ENCODE measurements at places on chromosomes 2 and 18.

- DNase-seq, result no peak
These were observed 57.7 kb upstream of the LRP1B start for GRCh38 chr2:142188562-142188961.

DNA sequence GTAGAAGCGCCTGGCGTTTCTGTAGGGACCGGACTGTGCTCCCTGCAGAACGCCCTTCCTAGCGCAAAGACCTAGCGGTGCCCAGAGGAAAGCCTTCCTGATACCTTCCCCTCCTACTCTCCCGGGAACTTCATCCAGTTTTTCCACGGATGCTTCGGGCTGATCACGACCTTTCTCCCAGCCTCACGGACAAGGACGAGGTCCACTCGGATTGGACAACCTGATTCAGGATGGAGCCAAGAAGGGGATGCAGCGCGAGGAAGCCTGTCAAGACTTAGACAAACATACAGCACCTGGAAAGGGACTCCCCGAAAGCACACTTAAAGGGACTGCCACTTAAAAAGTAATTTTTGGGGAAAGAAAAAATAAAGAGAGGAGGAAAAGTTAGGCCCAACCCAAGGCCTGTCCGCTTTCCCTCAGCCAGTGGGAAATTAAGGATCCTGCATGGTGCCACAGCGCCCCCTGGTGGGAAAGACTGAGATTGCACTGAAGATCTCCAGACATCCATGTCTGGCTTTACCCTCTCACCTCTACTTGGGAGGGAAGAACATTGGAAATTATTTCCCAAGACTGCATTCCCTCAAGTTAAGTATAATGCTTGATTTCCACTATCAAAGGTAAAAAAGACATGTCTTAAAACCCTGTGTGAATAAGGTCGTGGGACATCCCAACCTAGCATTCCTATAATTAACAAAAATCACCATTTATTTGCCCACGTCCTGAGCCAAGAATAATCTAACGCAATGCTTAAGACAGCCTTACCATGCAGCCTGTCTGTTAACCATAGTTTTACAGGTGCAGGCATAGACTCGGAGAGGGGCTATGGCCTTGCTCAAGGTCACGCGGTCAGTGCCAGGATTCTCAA is 13.4 kb upstream of the COPS8 start:
- peak; percentile 66 for DNase-seq

DNA sequence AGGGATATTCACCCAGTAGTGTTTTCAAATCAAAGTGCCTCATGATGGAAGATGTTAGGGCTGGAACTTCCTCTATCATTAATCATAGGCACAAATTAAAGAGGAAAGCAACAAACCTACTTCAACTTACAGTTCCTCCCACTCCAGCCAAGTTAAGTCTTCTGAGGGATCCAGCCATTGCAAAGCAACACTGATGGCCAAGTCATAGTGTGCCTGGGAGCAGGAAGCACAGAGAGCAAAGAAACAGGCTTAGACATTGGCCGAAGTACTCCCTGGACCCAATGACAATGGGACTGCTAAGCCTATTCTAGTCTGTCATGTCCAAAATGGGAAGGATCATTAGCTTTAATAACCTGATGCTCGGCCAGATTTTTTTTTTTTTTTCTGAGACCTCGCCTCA is 7.0 kb downstream of the C2orf80 start:
- no peak for DNase-seq

- no peak for DNase-seq
These were observed 66.6 kb downstream of the CTIF start for GRCh38 chr18:48605408-48605845.

DNA sequence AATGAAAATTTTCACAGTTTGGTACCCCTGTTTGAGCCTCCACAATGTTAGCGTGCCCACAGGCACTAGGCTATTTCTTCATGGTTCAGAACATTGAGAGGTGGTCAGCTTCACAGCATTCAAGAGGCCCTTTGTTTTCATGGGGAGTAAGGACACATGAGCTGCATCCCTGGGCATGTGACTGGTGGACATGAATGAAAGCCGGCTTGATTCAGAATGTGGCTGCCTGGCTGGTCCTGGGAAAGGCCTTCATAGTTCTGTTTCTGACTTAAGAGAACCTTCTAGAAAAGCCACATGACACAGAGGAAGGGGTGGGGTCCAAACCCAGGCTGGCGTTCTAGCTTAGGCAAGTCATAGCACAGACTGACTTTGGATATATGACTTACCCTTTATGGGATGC is 420.6 kb downstream of the CMPK2 start:
- DNase-seq, result peak; percentile 31

DNA sequence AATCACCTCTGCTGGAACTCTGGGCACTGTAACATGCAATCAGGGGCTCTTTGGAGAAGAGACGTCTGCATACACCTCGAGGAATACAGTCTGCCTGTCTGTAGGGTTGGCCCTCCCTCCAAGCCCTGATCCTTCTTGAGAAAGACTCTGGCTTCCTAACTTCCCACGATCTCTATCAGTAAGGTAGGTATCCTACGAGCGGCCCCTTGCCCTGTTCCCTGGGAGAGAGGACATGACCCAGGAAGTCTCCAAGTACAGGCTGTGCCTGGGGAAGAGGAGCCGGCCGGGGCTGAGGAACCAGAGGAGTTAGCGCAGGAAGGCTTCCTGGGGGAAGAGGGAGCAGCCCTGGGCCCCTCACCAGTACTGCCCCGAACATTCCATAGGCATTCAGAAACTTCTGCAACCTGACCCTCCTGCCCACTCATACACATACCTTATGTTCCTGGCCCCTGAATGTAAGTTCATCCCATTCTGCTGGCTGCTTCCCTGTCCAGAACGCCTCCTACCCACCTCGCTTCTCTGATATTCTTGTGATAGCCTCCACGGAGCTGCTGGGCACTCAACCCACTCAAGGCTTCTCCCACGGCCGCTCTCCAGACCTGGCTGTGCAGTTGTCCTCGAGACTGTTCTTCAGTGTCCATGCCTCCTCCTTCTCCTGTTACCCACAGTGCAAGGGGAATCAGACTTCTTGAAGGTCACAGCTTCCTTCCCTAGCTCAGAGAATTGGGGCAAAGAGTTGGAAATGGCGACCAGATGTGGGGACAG is 116.1 kb downstream of the CYP26B1 start:
- DNase-seq, result no peak

GRCh38 chr18:28175150-28175929 is 1.6 kb downstream of the CDH2 start:
- DNase-seq, result no peak

- no peak for DNase-seq
These were observed 1.0 kb downstream of the CXCR4 start for GRCh38 chr2:136116813-136117390.

- peak; percentile 44 for DNase-seq
These were observed 4.1 kb upstream of the TMEM18 start for GRCh38 chr2:681312-681711.

DNA sequence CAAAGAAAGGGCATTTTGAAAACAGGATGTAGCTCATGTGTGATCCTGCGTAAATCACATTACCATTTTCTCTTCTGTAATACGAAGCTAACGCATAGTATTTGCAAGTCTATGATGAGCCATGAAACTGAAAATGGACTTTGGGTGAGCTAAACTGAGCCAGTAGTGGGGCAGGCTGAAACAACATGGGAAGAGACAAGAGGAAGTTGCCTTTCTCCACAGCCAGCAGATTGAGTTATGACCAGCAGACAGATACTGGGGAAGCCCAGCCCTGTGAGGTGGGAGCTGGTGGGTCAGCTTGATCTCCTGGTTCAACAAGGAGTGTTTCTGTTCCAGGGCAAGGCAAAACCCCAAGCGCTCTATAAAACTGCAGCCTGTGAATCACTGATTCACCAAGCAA is 11.8 kb downstream of the CYRIA start:
- DNase-seq, result peak; percentile 69

DNA sequence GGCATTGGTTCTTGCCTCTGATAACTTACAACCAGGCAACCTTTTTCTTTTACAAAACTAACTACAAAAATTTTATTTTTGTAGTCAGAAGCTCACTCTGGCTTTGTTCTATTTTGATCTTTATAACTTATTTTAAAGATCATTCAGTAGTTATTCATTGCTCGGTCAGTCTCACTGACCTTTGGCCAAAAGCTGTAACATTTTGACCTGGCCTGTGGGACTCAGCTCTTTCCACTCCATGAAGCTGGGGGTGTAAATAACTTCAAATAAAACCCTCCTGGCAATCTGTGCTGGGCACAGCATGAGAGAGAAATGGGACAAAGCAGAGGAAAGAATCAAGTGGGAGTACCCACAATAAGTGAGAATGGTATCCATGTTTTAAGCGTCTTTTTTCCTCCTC is 380.7 kb downstream of the SETBP1 start:
- no peak for DNase-seq

- DNase-seq, result no peak
These were observed 46.7 kb downstream of the KLF7 start for GRCh38 chr2:207119048-207119447.

- DNase-seq, result no peak
These were observed 135.8 kb downstream of the HDAC4 start for GRCh38 chr2:239264838-239265651.

DNA sequence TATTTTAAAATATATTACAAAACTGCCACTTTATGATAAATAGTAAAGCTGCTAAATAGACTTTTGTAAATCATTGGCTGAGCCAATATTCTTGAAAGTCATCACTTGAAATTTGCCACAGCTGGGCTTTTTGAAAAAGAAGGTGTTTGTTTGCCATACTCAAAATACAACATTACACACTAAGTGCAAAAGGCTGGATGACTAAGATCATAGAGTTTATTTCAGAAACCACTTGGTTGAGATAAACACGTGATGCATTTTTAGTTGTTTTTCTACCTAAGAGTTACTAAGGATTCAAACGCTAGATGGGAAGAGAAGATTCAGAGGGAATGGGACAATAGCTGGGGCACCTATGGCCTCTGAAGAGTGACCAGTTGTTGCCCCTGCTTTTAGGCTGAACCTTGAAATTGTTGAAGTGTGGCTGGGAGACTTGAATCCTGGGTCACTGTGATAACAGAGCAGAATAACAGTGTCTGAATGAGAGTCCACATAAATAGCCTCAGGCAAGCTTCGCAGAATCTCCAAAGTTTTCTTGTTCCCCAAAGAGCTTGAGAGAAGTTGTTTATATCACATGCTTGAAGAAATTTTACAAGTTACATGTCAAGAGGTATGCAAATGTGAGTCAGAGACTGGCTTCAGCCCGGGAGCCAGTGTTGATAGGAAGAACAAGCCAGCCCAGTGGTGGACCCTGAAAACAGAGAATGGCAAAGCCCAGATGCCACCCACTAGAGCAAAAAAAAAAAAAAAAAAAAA is 409.8 kb downstream of the GPD2 start:
- DNase-seq, result no peak

GRCh38 chr2:96204836-96205624 is 3.6 kb downstream of the STARD7 start:
- DNase-seq, result peak; percentile 93

- peak; percentile 95 for DNase-seq
These were observed at the start of gene RND3 for GRCh38 chr2:150487537-150488429. Gene RND3 (minus strand): TSS chr2:150487667. CDS start chr2:150487417, 250 bp downstream.

- peak; percentile 7 for DNase-seq
These were observed 338.6 kb upstream of the SOX11 start for GRCh38 chr2:5353565-5353964.

- DNase-seq, result no peak
These were observed 75.0 kb downstream of the DTNB start for GRCh38 chr2:25598332-25598731.

DNA sequence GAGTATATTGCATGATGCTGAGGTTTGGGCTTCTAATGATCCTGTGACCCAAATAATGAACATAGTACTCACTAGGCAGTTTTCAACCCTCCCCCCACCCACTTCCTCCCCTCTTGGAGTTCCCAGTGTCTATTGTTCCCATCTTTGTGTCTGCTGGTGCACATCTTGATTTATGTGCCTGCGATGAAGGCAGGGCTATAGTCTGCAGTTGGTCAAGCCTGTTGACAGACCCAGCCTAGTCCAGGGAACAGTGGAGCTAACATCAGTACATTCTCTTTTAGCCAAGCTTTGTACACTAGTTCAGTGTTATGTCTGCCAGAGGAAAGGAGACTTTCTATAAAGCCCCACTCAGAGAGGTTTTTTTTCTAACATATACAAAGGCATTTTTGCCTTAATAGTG is 287.6 kb downstream of the CPS1 start:
- no peak for DNase-seq

DNA sequence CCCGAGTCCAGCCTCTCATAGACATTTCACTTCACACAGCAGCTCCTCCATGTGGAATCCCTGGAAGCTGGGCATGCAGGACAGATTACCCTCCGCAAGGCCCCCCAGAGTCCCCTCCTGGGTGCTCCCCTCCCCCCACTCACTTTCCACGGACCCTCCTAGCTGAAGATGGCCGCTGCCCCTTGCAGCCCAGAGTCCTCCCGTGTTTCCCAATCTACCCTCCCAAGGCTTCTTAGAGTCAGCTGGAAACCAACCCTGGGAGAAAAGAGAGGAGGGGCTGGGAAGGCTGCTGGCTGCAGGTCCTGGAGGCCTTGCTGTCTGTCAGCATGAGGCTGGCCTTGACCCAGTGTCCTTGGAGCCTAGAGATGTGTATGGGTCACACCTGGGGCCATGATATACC is 49.0 kb upstream of the HAAO start:
- DNase-seq, result no peak

DNA sequence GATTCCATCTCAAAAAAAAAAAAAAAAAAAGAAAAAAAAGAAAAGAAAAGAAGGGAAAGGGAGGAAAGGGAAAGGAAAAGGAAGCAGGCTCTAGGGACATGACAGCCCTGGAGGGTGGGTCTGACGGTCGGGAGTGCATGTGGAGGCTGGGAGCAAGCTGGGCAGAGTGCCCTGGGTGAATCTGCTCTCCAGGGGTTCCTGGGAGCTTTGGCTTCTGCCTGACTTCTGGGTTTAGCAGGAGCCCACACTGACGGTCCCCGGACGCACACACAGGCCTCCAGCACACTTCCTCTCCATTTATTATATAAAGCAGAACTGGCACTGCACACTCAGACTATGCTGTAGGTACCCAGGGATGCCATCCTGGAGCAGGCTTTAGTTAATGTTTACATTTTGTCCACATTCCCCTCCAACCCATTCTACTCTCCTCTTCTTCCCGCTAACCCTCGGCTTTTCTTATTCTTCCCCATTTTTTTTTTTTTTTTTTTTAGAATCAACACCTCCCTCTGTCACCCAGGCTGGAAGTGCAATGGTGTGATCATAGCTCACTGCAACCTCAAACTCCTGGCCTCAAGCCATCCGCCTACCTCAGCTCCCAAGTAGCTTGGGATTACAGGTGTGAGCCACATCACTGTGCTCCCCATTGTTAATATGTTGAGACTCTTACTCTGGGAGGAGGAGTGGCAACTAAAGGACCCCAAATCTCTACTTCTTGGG is 151.1 kb upstream of the SLC1A4 start:
- DNase-seq, result no peak

GRCh38 chr18:54267701-54268100 is 1.6 kb upstream of the POLI start:
- no peak for DNase-seq

DNA sequence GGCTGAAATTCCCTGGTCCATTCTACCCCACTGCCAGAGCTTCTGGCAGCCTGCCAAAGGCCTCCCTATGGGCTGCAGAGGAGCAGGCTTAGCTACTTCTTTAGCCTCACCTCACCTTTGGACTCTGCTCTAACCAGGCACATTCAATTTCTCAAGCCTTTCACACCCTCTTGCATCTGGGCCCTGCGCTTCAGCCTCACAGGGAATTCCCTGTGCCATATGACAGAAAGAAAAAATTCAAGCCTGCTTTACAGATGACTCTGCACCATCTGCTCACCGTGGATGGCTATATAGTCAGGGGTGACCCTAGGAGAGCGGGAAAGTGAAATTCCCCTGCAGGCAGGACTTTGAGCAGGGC is 62.5 kb downstream of the REEP1 start:
- no peak for DNase-seq

Measured in pons (tissue), 1 donor.